ENCODE measurements at places on chromosomes 13 and 19.

GRCh38 chr13:106099765-106100164 lies 435.7 kb downstream of the EFNB2 start:
- DNase-seq: no peak

DNA sequence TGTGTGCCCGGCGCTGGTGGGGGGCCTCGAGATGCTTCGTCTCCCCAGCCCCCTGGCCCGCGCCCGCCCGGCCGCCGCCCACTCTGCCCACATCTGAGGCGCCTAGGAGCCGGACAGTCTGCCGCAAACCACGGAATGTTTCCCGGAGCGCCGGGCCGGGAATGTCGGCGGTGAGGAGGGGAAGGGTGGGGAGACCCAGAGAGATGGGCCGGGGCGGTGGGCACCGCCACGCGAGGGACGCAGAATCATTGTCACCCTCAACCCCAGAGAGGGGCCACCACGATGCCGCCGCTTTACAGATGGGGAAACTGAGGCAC lies 46.1 kb upstream of the NFIC start:
- no peak for DNase-seq

GRCh38 chr13:31282741-31283455 lies 83.1 kb downstream of the B3GLCT start:
- DNase-seq: no peak

- no peak for DNase-seq
These were observed 17.8 kb upstream of the EMC10 start for GRCh38 chr19:50458396-50459066.

- no peak for DNase-seq
These were observed 809.5 kb upstream of the SLITRK6 start for GRCh38 chr13:86608701-86609100.

DNA sequence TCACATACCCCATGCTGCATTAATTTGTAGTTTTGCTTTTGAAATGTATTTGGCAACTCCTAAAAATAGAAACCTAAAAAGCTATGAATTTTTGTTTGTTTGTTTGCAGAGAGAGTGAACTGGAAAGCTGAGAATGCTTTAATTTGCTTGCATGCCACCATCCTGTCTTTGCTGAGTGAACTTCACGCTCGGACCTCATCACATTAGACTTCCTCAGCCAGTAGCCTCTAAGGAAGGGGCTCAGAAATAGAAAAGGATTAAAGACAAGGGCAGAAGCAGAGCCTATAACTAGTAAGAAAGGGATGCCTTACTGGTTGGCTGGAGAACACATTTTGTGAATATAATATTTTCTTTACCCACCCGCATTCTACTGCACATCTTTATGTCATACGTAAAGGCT lies 275.1 kb downstream of the DCLK1 start:
- no peak for DNase-seq

DNA sequence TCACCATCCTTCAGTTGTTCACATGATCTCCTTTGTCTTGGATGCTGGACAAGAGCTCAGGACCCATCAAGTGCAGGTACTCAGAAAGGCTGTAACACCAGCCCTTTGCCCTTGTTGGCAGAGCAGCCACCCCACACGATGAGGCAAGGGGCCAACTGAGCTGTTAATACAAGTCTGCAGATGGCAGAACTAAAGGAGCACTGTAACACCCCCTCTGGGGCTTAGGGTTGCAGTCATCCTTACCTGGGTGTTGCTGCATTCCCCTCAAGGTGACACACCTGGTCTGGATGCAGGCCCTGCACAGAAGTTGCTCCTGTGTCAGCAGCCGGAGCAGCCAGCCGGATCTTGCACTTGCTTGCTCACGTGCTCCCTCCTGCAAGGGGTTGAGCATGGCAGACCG lies 52.0 kb downstream of the STARD13 start:
- DNase-seq: no peak

- DNase-seq: no peak
These were observed 492.9 kb downstream of the PCDH20 start for GRCh38 chr13:60922576-60923231.

DNA sequence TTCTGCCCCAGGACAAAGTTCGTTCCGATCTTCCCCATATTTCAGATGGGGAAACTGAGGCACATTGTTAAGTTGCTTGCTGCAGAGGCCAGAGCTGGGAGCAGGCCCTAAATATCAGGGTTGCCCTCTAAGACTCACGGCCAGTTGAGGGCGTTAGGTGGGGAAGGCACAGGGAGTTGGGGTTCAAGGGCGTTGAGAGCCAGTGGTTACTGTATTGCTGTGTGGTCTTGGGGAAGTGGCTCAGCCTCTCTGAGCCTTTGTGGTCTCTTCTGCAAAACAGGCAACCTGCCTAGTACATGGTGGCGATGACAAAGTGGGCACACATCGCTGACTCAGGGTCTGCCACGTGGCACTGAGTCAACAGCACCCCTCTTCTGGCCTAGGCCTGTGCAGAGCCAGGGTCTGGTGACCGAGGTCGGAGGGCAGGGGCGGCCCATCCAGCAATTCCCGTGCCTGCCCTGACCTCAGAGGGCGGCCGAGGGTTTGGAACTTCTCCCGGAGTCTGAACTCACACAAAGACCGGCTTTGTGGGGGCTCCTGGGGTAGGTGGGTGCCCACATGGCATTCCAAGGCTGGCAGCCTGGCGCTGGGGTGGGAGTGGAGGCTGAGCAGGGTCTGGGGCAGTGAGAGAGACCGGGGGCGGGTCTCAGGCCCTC lies 10.2 kb downstream of the TNFAIP8L1 start:
- DNase-seq: no peak

- no peak for DNase-seq
These were observed 176.4 kb downstream of the FLT1 start for GRCh38 chr13:28318496-28318895.

DNA sequence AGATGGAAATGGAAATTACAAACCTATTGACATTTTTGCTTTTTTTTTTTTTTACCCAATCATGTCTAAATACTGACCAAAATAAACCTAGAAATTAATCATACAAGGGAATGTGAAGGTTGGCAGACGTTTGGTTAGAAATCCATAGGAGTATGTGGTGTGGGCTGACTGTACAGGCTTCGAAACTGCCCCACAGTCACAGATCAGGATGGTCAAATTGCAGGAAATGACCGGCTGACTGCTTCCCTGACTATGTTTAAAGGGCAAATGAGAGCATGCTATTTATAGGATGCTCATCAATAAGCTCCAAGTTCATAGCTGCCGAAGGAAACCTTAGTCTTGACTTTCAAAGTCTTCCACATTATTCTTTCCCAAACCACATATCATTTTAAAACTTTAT lies 118.4 kb downstream of the COG6 start:
- no peak for DNase-seq

DNA sequence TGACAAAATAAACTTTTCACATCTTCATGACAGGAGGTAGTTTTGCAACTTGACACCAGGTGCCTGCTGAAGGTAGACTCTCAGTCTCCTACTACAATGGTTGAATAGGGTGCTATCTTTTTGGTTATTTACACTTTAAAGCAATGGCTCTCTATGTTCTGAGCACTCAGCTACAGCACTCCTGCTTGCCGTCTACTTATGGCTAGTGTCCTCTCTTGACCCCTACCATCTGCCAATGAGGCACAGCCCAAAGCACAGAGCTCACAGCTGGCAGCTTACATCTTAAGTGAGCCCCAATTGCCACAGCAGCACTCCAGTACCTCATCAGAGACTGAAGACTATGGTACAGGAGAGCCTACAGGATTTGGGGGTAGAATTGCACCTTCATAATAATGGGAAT lies 11.4 kb downstream of the ZNF708 start:
- no peak for DNase-seq

GRCh38 chr13:26562512-26562890 lies 5.0 kb downstream of the WASF3 start:
- DNase-seq: no peak

- DNase-seq: no peak
These were observed 893.4 kb upstream of the MIR17HG start for GRCh38 chr13:90454002-90454636.

DNA sequence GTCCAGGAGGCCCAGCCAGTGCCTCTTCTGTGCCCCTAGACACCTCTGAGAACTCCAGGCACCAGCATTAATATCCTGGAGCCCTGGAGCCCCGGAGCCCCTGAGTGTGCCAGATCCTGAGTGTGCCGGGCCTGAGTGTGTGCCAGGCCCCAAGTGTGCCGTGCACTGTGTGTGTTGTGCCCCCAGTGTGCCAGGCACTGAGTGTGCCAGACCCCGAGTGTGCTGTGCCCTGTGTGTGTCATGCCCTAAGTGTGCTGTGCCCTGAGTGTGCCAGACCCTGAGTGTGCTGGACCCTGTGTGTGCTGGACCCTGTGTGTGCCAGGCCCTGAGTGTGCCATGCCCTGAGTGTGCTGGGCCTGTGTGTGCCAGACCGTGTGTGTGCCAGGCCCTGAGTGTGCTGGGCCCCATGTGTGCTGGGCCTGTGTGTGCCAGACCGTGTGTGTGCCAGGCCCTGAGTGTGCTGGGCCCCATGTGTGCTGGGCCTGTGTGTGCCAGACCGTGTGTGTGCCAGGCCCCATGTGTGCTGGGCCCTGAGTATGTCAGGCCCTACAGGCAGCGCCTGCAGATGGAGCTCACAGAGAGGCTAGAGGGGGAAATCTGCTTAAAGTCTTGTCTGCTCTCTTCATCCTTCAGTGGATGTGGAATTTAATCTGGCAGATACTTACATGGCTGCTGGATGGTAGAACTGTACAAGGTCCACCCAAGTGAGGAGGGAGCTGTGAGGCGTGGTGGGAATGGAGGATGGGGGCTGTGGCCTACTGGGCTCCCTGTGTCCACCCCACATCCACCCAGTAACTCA lies 53.9 kb downstream of the C13orf46 start:
- DNase-seq: no peak

- DNase-seq: no peak
These were observed 325.9 kb downstream of the FOXO1 start for GRCh38 chr13:40340368-40341095.

- no peak for DNase-seq
These were observed 809 bp upstream of the B9D2 start for GRCh38 chr19:41364524-41365391.

GRCh38 chr13:100398360-100398759 lies 190.2 kb downstream of the GGACT start:
- no peak for DNase-seq

DNA sequence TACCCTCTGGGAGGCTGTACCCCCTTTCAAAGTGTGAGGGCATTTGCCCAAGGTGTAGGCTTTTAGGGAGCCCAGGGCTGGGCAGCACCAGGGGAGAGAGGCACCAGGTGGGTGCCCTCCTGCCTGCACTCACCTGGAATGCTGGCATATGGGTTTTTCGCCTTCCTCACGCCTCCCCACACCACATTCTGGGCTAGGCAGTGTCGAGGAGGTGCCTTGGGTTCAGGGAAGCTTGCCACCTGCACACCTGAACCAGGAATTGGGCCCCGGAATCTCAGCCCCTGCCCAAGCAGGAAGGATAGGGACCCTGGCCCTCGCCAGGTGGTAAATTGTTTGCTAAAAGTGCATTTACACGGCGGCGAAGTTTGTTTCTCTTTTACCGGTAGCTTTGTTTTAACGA lies 5.1 kb upstream of the TSHZ3 start:
- no peak for DNase-seq

DNA sequence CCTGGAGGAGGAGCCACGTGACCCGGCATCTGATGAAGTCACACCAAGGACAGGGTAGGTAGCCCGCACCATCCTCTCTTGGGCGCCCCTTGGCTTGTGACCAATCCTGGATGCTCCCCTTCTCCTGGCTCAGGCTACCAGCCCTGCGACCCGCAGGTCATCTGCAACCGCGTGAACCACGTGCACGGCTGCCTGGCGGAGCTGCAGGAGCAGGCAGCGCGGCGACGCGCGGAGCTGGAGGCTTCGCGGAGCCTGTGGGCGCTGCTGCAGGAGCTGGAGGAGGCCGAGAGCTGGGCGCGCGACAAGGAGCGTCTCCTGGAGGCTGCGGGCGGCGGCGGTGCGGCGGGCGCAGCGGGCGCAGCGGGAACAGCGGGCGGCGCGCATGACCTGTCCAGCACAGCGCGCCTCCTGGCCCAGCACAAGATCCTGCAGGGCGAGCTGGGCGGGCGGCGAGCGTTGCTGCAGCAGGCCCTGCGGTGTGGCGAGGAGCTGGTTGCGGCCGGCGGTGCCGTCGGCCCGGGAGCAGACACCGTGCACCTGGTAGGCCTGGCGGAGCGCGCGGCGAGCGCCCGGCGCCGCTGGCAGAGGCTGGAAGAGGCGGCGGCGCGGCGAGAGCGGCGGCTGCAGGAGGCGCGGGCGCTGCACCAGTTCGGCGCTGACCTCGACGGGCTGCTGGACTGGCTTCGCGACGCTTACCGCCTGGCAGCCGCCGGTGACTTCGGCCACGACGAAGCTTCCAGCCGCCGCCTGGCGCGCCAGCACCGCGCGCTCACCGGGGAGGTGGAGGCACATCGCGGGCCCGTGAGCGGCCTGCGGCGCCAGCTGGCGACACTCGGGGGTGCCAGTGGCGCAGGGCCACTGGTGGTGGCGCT lies 45.9 kb downstream of the SPTBN4 start:
- DNase-seq: no peak

DNA sequence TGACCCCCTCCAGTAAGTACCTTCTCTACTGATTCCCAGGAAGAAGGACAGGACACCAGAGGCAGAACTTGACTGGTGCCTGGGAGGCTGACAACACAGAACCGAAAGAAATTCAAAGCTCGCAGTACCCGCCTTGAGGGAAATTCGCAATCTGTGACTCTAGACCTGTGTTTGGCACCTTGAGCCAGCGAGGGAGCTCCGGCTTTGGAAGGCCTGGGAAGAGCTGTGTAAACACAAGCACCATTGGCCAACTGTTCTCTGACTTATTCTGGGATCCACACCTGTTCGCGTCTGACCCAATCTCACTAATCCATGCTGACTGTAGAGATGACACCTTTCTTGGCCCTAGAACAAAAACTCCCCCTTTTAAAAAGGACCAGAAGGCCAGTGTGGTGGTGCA lies 50.7 kb downstream of the CEBPG start:
- DNase-seq: no peak

DNA sequence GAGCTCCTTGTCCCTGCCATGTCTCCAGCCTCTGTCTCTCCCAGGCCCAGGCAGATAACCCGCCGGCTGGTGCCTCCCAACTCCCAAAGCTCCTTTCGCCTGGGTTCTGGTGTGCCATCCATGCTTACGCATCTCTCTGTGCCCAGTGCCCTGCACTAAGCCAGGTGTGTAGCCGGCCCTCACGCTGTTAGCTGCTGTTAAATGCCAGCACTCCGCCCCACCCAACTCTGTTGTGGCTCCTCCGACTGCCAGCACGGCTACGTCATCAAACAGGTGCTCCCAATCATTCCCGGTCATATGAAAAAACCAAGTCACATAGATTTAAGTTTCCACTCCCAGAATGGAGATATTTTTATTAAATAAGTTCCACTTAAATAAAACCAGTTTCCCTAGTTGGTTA lies 7.0 kb upstream of the HSPH1 start:
- DNase-seq: no peak

DNA sequence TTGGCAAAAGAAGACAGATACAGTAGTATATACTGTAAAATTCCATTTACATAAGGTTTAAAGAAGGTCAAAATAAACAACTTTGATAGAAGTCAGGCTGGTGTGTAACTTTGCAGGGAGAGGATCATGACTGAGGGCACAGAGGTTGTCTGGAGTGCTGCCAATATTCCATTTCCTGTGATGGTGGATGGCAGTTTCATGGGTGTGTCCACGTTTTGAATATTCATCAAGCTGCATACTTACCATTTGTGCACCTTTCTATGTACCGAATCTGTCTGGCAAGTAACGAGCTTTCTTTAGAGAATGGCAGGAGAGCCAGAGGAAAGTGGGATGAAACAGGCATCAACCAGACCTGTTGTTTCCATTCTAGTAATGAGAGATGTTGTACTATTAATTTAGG lies 420.5 kb upstream of the HTR2A start:
- DNase-seq: no peak

GRCh38 chr19:3006075-3006767 lies 22.9 kb downstream of the TLE2 start:
- DNase-seq: no peak
